ENCODE measurements at places on chromosomes 12 and 14. TPM values are rescaled to one million over a fixed set of nuclear protein-coding genes. Genes with fewer than 3 reads are reported as not detected.

Gene OR6C2
- total RNA-seq, result not detected

Gene TAS2R42
- total RNA-seq, result not detected

Gene ADGRD1
- 35.8 TPM for total RNA-seq

Gene LMNTD1
- not detected for total RNA-seq

Gene POTEG
- not detected for total RNA-seq

Data from vagina (tissue), 2 donors.